Sciatic nerve (tissue), 2 donors: ENCODE measurements at places on chromosomes 12 and 14. TPM values are rescaled to one million over a fixed set of nuclear protein-coding genes. Genes with fewer than 3 reads are reported as not detected.
A peak's percentile ranks its signal among the peaks of the same experiment; 100 is the strongest.

DNA sequence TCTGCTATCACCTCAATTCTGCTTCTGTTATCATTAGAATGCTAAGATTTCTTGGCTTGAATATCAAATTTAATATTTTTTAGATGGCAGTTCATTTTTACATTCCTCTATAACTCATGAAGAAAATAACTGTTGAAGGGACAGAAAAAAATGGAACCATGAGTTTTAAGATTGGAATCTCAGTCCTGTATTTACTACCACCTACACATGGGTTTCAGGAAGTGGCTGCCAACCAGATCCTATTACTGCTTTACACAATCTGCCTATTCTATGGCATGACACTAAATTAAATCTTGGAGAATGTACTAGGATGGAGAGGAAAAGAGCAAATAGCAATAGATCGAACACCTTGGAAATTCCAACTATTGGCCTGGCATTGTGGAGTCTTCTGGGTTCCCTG, 140.8 kb downstream of the DUSP6 start:
- DNase-seq: no peak

PELI2 gene
- total RNA-seq: 44.0 TPM

DNA sequence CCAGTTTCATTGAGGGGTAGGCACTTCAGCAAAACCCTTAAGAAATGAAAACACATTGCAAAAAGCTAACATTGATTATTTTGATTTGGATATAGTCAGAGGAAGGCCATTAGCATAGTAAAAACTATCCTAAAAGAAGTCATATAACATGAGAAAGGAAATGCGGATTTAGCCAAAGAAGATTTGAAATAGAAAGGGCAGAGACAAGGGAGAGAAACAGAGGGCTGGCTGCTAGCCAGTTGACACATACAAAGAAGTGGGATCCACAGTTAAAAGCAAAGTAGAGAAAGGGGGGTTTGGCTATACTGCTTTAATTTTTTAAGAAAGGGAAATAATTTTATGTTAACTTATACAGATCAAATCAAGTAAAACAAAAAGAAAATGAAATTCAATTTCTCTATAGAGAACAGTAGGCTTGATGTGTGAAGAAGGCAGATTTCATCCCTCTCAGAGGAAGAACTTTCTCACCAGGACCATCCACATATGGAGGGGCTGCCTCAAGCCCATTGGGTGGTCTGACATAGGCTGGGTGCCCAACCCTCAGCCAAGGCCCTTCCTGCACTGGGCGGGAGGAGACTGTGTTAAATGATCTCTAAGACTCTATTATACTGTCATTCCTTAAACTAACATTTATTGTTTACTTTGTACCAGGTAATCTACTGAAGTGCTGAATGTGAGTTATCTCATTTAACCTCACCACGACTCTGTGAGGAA, 420.3 kb downstream of the CCDC91 start:
- DNase-seq: no peak

GRCh38 chr14:45039390-45039789, 44.5 kb upstream of the PRPF39 start:
- DNase-seq: no peak

- DNase-seq: no peak
Observed at GRCh38 chr14:29236401-29236800, 469.8 kb downstream of the FOXG1 start.

DNA sequence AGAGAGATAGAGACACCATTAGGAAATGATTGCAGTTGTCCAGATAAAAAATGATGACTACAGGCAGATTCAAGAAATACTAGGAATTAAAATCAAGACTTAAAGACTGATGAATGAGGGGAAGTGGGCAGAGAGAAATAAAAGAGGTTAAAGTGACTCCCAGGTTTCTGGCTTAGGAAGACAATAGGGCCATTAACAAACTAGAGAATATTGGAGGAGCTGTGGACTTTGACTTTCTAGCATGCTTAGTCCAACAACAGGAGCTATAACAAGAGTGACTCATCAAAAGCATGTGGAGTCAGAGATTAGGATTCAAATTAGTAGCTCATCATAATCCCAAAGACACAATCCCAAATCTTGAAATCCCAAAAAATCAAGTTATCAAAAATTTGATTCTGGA, 101.5 kb downstream of the BMP4 start:
- DNase-seq: no peak

DNA sequence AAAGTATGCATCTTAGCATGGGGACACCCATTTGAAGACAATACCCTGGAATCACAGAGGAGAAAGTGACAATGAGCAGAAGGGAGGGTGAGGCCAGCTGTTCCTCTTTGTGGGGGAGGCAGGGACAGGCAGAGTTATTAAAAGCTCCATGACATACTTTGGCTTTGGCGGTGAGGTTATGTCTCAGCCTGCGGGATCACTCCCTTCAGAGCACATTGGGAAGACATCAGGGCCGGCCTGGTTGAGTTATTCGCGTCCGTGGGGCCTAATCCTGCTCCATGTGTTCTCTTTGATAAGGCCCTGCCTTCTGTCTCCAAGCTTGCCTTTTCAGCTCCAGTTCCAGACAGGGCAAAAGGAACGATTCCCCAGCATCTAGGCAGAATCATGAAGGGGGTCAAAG, 98.8 kb upstream of the NTF3 start:
- DNase-seq: no peak

DNA sequence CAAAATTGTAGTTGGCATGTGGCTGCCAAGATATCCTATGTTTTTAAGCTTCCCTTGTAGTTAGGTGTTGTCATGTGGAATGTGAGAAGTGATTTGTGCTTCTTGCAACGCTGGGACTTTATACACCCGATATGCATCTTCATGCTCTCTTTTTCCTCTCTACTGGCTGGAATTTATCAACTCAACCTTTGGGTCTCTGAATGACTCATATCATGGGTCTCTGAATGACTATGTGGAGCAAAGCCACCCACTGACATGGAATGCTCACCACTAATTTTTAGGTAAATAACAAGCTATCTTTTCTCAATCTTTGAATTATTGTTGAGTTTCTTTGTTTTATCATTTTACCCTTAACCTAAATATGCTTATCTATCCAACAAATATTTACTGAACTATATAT, 144.6 kb downstream of the ATP23 start:
- DNase-seq: no peak

- DNase-seq: peak; percentile 77
Observed at GRCh38 chr12:6224550-6224949, 24.4 kb downstream of the CD9 start.
